Osteoblast (primary cell): ENCODE measurements at places on chromosomes 1 and 21. TPM values are rescaled to one million over a fixed set of nuclear protein-coding genes. Genes with fewer than 3 reads are reported as not detected.

DNA sequence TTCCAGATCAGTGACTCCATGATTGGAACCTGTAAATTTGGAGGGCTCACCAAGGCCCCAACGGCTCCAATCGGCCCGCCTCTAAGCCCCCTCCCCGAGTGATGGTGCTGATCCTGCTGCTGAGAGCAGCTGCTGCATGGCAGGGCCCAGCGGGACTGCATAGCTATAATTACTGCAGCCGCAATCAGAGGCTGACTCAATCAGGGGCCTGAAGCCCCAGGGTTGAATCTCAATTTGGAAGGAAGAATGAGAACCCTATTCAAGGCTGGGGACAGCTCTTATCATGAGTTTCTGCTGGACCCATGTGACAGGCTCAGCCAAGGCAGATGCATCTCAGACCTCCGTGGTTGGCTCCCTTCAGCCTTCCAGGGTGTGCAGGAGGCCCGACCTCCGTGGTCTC is 42.8 kb upstream of the MAGOH start:
- peak; percentile 27 for DNase-seq

- no peak for DNase-seq
Observed at GRCh38 chr1:29177022-29177705, 4.5 kb downstream of the SRSF4 start.

TRPM2 gene
- total RNA-seq: under 0.01 and 0.36 TPM in 2 replicates

- peak; percentile 92 for DNase-seq
Observed at GRCh38 chr1:26991310-26992116, 2.0 kb upstream of the TRNP1 start.

- no peak for DNase-seq
Observed at GRCh38 chr1:89637496-89637895, 4.6 kb downstream of the LRRC8C start.

CBR1 gene
- 69.0 and 73.5 TPM in 2 replicates for total RNA-seq

GRCh38 chr1:2460203-2460602 is 15.9 kb upstream of the PLCH2 start:
- DNase-seq: no peak

PLCH2 gene
- total RNA-seq: under 0.01 TPM in 1 of 2 replicates, not detected in the other

DNA sequence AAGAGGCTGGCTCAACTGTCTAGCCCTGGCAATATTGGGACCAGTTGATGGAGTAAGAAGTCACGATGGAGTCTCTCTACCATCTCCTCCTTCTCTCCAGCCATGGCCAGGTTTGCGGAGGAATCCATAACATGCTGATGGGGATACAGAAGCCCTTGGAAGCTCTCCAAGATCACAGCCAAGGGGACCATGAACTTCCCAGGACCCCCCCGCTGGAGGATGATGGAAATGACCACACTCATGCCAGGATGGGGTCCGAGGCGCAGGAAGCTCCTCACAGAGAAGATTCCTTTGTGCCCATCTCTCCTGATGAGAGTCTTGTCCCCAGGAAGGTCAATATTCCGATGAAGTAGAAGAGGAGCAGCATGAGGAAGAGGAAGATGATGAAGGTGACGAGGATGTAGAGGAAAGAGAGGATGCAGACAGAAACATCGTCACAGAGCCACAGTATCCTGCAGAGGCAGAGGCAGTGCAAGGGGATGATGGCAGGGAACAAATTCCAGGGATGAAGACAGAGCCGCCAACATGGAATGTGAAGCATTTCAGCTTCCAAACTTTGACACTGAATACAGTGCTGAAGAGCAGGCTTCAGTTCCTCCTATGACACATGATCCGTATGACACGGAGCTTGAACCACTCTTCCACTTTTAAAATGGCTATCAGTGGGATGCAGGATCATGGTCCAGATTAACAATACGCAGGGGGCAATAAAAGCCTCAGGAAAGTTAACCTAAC is 57.9 kb upstream of the EDN2 start:
- DNase-seq: no peak

ARMH1 gene
- 3.2 and 4.3 TPM in 2 replicates for total RNA-seq

DNA sequence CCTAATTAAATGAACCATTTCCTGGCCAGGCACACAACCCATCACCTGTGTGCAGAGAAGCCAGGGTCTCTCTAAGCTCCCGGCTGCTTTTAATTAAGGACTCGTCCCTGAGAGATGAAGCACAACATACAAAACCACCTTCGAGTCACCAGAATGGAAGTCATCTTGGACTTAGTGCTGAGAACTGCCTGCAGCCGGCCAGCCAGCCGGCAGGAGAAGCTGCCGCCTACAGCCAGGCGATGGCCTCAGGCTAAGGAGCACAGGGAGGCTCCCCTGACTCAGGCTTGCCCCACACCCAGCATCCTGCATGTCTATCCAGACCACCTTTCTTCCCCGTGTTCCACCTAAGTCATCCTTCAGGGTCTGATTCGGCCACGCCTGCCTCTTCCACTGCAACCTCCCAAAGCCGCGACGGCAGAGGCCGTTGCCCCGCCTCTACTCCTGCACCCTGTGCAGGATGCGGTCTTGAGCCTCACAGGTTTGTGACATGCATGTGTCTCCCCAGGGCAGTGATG is 83.6 kb downstream of the SLC66A1 start:
- DNase-seq: peak; percentile 92

DNA sequence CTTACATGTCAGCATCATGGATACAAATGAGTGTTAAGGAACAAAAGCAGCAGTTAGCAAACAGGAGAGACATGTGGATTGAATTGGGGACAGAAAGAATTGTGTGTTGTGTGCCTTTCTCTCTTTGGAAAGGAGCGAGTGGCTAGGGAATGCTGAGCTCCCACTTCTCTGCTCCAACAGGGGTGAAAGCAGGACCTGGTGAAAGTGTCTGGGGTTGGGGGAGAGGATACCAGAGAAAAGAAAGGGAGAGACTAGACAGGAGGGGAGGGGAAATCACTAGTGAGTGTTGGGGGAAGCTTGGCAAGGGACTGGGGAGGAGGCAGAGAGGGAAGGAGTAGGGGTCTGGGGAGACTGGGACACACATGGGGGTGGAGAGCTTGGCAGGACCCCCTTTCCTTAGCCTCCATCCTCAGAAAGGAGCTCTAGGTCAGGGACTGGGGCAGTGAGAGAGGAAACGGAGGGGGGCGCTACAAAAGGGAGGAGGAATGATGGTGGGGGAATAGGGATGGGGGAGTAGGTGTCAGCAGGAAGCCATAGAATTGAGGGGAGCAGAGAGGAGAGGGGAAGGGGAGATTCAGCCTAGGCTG is 2.2 kb downstream of the KIRREL1 start:
- DNase-seq: peak; percentile 64

DNA sequence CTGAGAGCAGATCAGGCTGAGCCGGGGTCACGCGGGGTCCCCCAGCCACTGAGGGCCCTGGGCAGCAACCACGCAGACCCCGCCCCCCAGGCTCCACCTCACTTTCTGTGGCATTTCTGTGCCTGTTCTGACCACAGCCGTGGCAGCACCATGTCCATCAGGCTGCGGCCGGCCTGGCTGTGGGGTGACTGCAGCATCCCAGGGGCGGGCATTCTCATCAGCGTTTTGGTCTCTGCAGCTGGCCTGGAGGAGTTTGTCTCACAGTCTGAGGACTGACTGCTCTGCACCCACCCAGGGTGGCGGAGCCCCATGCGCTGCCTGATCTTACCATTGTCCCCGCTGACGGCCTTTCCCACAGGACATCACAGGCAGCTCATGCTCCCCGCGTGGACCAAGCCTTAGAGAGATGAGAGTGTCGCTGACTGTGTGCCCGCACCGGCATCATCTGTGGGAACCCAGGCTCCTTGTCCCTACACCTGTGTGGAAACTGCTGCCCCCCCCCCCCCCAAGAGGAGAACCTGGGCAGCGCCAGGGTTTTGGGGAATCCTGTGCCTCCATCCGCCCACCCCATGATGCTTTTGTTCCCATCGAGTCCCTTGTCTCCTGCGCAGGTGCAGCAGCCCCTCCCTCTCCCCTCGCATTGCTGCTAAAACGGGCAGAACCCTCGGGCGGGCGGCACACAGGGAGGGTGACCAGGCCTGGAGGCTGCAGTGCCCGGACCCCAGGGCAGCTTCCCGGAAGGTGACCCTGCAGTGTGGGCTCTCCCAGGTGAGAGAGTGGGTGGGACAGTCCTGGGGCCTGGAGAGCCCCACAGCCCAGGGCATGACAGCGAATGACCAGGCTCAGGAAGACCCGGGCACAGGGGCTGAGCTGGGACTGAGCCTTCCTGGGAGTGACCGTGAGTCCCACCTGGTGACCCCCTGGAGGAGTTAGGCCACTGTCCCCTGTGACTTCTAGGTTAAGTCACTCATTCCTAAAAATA is 1.8 kb downstream of the KRTAP10-1 start:
- DNase-seq: peak; percentile 56

GRCh38 chr1:186905561-186905960 is 76.8 kb downstream of the PLA2G4A start:
- DNase-seq: no peak

DNA sequence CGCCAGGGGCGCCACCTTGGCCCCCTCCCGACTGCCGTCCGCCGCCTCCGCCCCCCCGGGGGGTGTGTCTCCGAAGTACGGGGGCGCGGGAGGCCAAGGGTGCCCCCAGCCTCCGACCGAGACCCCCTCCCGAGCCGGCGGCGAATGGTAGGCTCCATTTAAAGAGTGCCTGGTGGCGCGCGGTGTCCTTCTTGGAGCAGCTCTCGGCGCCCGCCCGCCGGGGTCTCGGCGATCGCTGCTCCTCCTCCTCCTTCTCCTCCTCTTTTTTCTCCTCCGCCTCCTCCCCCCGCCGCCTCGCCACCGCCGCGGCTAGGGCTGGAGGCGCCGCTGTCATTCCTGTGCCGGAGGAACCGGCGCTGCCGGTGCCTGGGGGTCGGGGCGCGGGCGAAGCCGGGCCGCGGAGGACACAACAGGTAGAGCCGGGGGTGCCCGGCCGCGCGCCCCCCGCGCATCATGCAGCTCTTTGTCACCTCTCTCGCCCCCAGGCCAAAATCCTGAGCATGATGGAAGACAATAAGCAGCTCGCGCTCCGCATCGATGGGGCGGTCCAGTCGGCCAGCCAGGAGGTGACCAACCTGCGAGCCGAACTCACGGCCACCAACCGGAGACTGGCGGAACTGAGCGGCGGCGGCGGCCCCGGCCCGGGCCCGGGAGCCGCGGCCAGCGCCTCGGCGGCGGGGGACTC is at the start of gene KAZN:
Gene KAZN (plus strand): TSS at position 188 of the 685 bp plus-strand sequence.
- DNase-seq: peak; percentile 86

NPPA gene
- not detected in 2 replicates for total RNA-seq

DNA sequence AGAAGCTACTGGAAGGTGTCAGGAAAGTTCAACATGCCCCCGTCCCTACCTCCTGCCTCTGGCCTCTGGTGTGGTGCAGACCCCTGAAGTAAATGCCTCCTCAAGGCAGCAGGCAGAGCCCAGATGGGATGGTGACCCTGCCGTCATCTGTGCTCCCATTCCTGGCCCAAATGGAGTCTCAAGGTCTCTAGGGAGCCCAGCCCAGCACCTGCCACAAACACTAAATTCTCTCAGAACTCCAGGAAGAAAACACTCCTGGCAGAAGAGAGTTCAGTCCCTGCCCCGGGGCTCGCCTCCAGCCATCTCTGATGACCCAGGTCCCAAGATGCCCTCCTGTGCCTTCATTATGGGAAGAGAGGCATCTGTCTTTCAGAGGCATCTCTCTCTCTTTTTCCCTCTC is 261.6 kb upstream of the TMEM51 start:
- DNase-seq: no peak

DNA sequence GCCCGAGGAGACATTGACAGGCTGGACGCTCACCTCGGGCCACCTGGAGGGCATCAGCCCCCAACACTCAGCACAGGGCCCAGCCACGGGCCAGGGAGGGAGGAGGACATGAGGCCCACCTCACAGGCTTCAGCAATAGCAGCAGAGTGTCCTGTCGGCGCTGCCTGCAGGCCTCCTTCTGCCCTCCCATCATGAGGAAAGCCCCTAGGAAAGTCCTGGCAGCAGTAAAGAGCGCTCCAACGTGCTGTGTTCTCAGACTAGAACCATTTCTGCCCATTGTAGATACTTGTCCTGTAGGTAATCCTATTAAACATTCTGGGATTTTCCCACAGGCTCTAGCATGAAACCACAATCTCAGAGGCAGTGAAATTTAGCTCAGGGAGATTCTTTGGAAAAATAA is 62.0 kb upstream of the GALNT2 start:
- no peak for DNase-seq

DNA sequence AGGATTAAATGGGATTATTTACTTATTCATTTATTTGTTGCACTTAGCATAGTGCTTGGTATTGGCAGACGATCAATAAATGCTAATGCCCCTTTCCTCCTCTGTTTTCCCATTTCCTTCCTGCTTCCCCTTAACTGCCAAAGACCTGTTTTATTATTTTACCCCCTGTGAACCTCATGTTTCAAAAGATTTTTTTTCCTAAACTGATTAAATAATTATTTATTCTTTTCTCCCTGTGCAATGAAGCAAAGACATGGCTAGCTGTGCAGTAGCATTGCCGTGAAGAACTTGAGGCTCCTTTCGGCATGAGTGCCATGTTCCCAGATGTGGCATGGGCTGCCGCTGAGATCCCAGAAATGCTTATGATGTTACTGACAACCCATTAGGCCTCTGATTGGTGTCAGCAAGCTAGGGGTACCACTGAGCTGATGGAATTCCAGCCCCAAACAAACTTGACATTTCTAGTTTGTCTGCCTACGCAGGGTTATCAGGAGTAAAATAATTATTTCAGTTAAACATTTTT is 266.4 kb upstream of the TMEM51 start:
- no peak for DNase-seq

GRCh38 chr1:172404121-172404520 is 16.4 kb upstream of the C1orf105 start:
- DNase-seq: no peak

TMPRSS3 gene
- total RNA-seq: not detected in 2 replicates

DNA sequence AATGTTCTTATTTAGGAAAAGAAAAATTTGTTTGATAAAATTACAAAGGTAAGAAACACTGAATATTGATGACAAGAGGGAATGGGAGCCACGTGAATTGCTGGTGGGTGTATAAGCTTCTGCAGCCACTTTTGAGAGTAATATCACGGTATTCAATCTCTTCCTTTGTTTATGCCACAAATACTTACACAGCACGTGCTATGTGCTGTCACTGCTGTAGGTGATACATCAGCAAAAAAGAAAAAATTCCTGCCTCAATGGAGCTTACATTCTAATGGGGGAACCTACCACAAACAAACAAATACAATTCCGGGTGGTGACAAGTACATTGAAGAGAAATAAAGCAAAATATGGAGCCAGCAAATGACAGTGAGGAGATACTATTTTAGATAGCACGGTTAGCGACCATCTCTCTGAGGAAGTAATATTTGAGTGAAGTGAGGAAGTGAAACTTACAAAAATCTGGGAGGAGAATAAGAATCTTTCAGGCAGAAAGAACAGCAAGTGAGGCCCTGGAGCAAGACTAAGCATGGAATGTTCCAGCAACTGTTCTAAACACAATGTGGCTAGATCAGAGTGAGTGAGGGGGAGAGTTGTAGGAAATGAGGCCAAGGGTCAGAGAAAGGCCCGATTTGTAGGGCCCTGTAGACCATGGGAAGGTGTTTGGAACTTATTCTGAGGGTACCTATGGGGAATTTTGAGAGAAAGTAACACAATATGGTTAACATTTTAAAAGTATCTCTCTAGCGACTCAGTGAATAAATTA is 2.6 kb upstream of the FCRLB start:
- no peak for DNase-seq

DNA sequence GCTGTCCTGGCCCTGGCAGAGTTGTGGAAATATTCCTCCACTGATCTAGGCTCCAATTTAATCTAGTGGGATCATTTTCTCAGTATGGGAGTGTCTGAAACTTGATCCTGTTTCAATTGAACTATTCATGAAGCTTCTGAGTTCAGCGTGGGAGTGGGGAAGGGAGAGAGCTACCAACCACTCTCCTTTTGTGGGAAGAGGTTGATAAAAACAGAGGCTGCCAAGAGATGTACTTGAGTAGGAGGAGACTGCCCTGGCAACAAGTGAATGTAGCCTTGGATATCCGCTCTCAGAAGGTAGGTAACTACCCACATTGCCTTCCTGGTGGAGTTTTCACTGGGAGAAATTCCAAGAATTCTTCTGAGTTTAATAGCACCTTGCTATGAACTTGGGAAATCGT is at the start of gene CTXND2:
Gene CTXND2 (plus strand): TSS at position 119 of the 400 bp plus-strand sequence. CDS start 25,179 bp downstream, outside the sequence.
- DNase-seq: peak; percentile 56
